ENCODE measurements at places on chromosomes 7 and 10.

- no peak for DNase-seq
These were observed 73.8 kb upstream of the PRLHR start for GRCh38 chr10:118669020-118669791.

DNA sequence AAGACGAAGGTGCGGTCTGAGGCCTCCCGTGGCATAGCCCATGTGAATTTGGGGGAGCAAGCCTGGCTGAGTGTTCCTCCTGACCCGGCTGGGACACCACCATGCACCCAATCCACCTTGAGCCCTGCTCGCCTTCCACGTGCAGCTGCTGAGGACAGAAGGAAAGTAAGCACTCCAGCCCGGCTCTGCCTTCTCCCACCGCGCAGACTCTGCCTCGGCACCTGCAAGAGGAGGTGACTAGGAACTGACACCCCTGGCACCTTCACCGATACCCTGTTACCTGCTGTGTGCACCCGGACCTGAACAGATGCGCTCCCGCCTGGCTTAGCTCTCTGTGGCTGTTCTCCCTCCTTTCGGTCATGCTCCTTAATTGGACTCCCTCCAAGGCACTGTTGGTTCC is 57.0 kb upstream of the OPN4 start:
- DNase-seq: no peak

DNA sequence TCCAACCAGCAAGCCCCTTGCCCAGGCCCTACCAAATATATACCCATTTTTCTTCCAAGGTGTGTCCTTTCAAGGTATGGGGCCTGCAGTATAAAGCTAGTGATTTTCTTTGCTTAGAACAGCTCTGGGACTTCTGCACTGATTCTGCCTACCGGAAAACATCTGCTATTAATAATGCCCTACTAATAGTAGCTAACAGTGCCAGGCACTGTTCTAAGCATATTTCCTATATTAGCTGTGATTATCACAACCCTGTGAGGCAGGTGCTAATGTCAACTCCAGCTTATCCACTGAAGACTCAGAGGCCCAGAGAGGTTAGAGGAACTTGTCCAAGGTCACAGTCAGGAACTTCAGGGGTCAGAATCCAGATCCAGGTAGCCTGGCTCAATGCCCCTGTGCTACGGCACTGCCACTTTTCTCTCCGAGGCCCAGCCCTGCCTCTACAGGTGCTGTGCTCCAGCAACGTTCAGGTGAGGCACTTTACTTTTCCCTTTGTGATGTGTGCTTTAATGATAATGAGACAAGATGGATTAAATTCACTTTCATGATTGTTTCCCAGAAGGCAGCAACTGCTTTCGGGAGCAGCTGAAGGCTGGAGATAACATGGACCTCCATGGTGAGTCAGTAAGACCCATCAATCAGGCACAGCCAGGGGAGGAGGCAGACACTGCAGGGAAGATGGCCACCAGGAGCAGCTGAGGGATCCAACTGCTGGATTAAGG is 26.7 kb downstream of the TAS2R41 start:
- no peak for DNase-seq

- DNase-seq: no peak
These were observed 323.1 kb downstream of the TFEC start for GRCh38 chr7:115707258-115708012.

GRCh38 chr10:125768219-125768855 is 7.3 kb downstream of the MMP21 start:
- no peak for DNase-seq

- DNase-seq: no peak
These were observed 13.1 kb upstream of the UBE3C start for GRCh38 chr7:157125376-157126223.

- no peak for DNase-seq
These were observed 224.2 kb upstream of the LYZL1 start for GRCh38 chr10:29064680-29065079.

GRCh38 chr7:159019111-159019510 is 125.6 kb downstream of the VIPR2 start:
- no peak for DNase-seq

GRCh38 chr7:140655511-140656408 is 15.1 kb upstream of the DENND2A start:
- no peak for DNase-seq

DNA sequence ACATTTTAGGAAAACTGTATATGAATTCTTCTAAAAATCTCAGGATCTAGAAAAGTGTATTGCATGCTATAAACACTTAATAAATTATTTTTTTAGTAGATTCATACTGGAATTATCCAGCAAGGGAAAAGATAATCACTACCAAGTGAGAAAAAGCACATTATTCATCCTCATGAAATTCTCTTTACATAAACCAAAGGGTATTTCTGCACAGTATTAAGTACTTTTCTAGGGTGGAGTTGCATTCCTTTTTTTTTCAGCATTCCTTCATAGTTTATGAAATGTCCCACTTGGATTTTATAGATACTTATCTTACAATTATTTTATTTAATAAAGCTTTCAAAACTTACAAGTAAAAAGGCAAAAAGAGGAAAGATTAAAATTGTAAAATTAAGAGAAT is 403.3 kb downstream of the HGF start:
- DNase-seq: no peak

GRCh38 chr7:63073736-63074135 is 924.9 kb upstream of the ZNF722 start:
- no peak for DNase-seq

GRCh38 chr10:955820-956217 is 24.3 kb upstream of the LARP4B start:
- DNase-seq: no peak

- no peak for DNase-seq
These were observed 120.9 kb downstream of the PKD1L1 start for GRCh38 chr7:47827351-47827756.

DNA sequence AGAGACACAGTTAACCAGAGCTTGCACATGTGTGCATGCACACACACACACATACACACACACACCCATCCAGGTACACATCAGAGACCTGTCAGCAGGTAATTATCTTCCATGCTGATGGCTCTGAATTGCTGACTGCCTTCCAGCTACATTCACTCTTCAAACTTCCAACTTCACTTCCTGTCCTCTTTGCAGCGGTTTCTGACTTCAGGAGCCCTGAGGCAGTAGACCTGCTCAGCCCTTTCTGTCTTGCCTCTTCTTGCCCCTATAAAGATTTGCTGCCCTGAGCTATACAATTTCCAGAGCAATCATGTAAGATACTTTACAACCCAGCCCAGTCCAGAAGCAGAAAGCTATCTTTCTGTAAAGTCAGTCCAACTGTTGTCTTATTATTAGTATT is 310.2 kb downstream of the FGFR2 start:
- no peak for DNase-seq

GRCh38 chr7:39659356-39660013 is 36.1 kb downstream of the RALA start:
- no peak for DNase-seq

DNA sequence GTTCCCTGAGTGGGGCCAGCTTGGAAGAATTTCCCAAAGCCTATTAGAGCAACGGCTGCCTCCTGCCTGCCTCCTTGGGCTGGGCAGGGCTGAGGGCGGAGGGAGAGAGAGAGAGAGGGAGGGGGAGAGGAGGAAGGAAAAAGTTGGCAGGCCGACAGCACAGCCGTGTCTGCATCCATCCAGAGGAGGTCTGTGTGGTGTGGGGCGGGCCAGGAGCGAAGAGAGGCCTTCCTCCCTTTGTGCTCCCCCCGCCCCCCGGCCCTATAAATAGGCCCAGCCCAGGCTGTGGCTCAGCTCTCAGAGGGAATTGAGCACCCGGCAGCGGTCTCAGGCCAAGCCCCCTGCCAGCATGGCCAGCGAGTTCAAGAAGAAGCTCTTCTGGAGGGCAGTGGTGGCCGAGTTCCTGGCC is at the start of gene AQP1:
Gene AQP1 (plus strand): TSS at position 293 of the 409 bp plus-strand sequence. CDS start 57 bp downstream, at position 350.
- no peak for DNase-seq

GRCh38 chr10:15370856-15371701 is at the start of gene FAM171A1:
Gene FAM171A1, minus strand, starts transcription at chr10:15371289. Its CDS starts 237 bp downstream, at chr10:15371052.
- DNase-seq: peak; percentile 26

DNA sequence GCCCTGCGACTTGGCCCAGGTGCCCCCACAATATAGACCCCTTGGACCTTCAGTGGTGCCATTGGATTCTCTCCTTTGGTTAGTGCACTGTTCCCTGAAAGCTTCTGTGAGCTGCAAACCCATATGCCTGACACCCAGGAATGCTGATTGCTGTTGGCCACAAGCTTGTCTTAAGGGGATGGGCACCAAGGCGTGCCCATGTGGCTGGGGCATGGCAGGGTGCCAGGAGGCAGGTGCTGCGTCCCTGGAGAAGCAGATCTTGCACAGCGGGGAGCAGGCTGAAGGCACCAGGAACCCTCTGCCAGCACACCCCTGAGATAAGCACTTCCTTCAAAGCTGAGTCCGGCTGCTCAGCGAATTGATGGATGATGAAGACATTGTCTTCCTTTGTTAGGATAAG is 411.8 kb downstream of the SDK1 start:
- DNase-seq: no peak

DNA sequence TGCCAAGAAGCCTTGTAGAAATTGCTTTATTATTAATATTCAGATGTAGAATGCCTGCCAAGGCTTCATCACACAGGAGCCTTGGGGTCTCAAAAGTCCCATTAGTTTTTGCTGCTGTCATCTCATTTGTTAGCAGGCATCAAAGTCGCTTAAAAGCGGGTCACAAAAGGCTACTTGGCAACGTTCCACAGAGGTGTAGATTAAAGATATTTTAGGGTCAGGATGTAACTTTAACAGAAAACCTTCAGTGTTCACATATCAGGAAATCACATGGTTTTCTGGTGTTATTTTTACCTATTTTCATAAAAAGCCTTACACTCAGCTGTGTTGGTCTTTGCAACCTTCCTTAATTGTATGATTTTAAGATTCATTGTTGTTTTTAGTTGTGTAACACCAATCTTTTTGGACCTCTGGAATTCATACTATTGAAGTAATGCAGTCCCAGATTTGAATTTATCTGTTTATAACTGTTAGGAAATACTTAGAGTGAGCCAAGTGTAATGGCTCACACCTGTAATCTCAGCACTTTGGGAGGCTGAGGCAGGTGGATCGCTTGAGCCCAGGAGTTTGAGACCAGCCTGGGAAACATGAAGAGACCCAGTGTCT is 65.3 kb downstream of the TET1 start:
- no peak for DNase-seq

- DNase-seq: no peak
These were observed 327.3 kb downstream of the PHTF2 start for GRCh38 chr7:78125884-78126283.

GRCh38 chr7:126026421-126027088 is 1096.9 kb upstream of the POT1 start:
- DNase-seq: no peak

- DNase-seq: no peak
These were observed 372.5 kb downstream of the BMPER start for GRCh38 chr7:34277803-34278199.

GRCh38 chr7:74494076-74494548 is 40.4 kb downstream of the GTF2IRD1 start:
- no peak for DNase-seq

DNA sequence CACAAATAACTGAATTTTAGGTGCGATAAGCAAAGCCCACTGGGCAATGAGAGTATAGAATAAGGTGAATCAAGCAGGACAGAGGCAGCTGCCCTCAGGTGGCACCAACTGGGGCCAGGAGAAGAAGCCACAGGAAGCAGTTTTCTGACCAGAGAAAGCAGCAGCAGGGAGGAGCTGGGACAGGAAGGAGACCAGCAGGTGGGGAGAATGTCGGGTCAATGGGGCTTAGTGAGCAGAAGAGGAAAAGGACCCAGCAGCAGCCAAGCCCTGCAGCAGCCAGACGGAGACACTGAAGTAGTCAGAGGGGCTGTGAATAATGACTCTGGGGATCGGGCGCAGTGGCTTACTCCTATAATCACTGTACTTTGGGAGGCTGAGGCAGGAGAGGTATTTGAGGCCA is 209.6 kb upstream of the SH2B2 start:
- DNase-seq: no peak

DNA sequence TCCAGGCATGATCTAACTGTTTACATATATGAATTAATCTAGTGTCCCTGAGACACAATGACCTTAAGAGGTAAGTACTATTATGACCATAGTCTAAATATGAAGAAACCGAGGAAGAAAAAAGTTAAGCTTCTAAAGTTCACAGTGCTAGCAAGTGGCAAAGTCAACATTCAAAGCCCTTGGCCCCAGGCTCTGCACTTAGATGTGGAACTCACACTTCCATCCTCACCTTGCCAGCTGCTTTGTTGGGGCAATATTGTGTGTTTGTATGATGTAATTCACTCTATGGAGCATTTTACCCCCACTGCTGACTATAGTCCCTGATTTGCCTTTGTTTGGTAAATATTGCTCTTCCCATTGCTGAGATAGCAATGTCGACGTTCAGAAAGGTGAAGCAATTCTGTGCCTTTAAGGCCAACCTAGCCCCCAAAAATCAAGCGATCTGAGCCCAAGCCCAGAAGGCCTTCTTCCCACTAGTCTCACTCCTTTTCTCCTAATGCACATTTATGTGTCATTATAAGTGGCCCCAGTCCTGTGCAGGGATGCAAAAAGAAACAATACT is 487.6 kb upstream of the ZMIZ1 start:
- no peak for DNase-seq

GRCh38 chr10:613271-614138 is 76.0 kb downstream of the DIP2C start:
- DNase-seq: no peak

DNA sequence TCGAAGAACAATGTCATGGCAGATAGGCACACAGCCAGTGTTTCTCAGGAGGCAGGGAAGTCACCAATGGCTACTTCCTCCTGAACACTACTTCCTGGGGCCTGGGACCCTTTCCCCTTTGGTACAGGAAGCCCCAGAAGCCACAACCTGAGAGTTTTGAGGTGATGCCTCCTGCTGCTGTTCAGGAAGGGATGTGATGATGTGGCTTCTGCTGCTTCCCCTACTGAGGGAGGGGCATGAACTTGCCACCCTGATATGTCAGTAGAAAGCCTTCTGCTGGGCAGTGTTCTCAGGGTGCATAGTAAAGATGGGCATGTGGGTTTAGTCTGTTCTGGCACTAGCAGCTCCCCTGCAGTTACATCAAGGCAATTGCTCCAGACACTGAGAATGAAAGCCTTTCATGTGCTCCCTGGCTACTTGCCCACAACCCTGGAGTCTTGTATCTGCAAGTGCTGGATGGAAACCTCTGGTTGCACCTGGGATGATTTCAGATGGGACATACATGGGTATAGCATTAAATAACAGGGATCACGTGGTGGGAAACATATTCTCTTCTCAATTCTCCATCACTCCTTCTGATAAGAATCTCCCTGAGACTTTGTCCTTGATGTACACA is 69.3 kb downstream of the ADRA2A start:
- no peak for DNase-seq

- DNase-seq: no peak
These were observed 36.6 kb upstream of the C7orf33 start for GRCh38 chr7:148553979-148554378.

- no peak for DNase-seq
These were observed 248.5 kb downstream of the VTI1A start for GRCh38 chr10:112695539-112695938.

- DNase-seq: no peak
These were observed 81.4 kb downstream of the PRPF18 start for GRCh38 chr10:13668126-13668525.
